ENCODE measurements at places on chromosomes 3 and 15. TPM values are rescaled to one million over a fixed set of nuclear protein-coding genes. Genes with fewer than 3 reads are reported as not detected.

DNA sequence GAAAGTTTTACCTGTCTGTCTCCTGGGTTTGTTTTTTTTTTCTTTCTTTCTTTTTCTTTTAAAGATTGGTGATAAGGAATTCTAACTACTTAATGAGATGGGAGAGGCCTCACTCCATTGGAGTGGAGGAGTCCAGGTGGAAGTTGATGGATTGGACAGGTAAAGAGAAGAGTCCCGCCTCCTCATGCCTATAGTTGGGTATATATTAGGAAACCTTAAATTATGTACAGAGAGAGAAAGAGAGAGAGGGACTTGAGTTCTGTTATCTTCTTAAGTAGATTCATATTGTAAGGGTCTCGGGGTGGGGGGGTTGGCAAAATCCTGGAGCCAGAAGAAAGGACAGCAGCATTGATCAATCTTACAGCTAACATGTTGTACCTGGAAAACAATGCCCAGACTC, 158.2 kb downstream of the TP63 start:
- peak; percentile 92 for ATAC-seq

DNA sequence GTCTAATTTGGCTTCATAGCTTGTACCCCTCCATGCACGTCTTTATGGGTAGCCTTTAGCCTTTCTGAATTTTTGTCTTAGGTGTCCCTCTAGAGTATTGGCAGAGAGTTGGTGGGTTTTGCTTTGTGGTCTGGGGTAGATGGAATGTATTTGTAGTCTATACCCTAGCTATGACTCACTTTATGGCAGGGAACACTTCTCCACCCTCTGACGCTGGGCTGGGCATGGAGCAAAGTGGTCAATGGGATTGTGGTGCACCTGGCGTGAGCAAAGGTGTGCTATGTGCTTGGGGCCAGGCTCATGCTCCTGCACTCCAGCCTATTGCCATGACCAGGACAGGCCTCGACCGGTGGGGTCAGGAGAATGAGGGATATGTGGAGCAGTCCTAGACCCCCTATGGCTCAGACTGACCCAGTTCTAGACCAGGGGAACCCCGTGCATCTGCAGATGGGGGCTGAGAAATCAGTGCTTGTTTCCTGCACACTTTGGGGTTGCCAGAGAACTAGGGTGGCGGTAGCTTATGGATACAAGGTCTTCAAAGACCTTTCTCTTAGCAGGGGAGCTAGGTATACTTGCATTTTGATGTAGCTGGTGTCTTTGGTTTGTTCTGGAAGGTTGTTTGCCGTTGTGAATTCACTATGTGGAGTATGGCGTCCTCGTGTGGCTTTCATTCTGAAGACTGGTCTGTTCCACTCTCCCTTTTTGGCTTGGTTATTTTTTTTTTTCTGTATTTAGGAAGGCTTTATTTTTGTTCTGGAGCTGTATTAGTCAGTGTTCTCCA, 49.4 kb upstream of the RPL32 start:
- ATAC-seq, result no peak

GRCh38 chr15:59200560-59200959, 6.1 kb upstream of the LDHAL6B start:
- peak; percentile 80 for ATAC-seq

- ATAC-seq, result no peak
Observed at GRCh38 chr15:96187341-96188305, 142.9 kb upstream of the NR2F2 start.

- ATAC-seq, result no peak
Observed at GRCh38 chr3:64467255-64467944, 220.4 kb downstream of the ADAMTS9 start.

The CCRL2 gene
- 0.24 TPM for total RNA-seq

The GPR62 gene
- total RNA-seq, result not detected

The SCAMP2 gene
- total RNA-seq, result 102 TPM

The FGD5 gene
- total RNA-seq, result 2.5 TPM

The KBTBD8 gene
- total RNA-seq, result 2.2 TPM
